Pulmonary artery endothelial cell (primary cell): ENCODE measurements at places on chromosomes 6 and 20. TPM values are rescaled to one million over a fixed set of nuclear protein-coding genes. Genes with fewer than 3 reads are reported as not detected.

- DNase-seq, result no peak
Observed at GRCh38 chr6:43710576-43710975, 23.0 kb upstream of the MRPS18A start.

Gene OXT
- total RNA-seq, result not detected in 2 replicates

- DNase-seq, result no peak
Observed at GRCh38 chr6:142853244-142854180, 91.5 kb downstream of the HIVEP2 start.

DNA sequence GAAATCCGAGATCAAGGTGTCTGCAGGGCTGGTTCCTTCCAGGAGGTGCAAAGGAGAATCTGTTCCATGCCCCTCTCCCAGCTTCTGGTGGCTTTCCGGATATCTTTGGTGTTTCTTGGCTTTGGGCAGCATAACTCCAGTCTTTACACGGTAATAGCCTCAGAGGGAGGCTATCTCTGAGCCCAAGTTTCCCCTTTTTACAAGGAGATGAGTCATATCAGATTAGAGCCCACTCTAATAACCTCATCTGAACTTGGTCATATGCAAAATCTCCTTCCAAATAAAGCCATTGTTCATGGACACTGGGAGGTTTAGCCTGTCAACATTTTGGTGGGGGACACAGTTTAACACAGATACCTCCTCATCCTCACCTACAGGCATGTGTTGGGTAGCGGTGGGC lies 213.7 kb downstream of the ATXN1 start:
- no peak for DNase-seq

Gene PGC
- not detected in 2 replicates for total RNA-seq

DNA sequence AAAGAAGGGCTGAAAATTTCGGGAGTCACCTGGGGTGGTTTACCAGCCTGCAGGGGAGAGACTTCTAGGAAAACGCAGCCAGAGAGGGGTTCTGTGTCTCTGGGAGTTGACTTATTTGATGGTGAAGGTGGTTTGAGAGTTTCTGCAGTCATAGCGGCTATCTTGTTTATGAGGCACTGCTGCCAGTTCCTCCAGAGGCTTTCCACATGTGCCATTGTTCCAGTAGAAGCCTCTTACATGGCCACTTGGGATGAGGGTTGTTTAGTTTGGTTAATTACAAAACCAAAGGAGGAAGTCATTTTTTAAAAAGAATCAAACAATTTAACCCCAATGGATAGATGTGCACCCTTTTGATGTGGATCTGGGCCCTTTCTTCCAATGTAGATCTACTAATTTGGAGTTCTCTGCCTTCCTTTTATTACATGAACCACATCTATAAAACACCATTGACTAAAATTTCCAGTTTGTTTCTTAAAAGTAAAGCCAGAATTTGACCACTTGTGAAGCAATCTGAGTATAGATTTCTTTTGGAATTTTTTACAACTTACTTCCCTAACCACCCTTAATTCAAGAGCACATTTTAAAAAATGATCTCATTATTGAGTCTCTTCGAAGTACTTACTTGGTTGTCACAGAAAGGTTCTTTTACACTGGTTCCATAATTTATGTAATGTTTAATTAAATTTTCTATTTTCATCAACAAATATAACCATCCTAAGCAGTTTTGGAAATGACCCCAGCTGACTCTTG lies 97.6 kb downstream of the TCP11 start:
- DNase-seq, result no peak

GRCh38 chr6:135358251-135358821 lies 139.2 kb downstream of the AHI1 start:
- DNase-seq, result no peak

GRCh38 chr20:57414867-57415592 lies 23.8 kb downstream of the RBM38 start:
- DNase-seq, result no peak

DNA sequence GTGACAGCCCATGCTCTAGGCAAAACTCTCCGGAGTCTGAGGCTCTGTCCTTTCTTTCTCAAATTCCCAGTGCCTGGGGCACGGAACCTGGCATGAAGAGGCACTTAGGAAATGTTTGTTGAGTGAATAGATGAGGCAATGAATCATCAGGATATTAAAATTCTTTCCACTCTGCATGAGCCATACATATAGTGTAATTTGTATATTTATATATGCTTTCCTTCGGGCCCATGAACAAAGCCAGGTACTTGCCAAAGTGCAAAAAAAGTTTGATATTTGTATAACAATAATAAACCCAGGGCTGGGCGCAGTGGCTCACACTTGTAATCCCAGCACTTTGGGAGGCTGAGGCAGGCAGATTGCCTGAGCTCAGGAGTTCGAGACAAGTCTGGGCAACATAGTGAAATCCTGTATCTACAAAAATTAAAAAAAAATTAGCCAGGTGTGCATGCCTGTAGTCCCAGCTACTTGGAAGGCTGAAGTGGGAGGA lies 212.3 kb upstream of the ZNF217 start:
- DNase-seq, result no peak

DNA sequence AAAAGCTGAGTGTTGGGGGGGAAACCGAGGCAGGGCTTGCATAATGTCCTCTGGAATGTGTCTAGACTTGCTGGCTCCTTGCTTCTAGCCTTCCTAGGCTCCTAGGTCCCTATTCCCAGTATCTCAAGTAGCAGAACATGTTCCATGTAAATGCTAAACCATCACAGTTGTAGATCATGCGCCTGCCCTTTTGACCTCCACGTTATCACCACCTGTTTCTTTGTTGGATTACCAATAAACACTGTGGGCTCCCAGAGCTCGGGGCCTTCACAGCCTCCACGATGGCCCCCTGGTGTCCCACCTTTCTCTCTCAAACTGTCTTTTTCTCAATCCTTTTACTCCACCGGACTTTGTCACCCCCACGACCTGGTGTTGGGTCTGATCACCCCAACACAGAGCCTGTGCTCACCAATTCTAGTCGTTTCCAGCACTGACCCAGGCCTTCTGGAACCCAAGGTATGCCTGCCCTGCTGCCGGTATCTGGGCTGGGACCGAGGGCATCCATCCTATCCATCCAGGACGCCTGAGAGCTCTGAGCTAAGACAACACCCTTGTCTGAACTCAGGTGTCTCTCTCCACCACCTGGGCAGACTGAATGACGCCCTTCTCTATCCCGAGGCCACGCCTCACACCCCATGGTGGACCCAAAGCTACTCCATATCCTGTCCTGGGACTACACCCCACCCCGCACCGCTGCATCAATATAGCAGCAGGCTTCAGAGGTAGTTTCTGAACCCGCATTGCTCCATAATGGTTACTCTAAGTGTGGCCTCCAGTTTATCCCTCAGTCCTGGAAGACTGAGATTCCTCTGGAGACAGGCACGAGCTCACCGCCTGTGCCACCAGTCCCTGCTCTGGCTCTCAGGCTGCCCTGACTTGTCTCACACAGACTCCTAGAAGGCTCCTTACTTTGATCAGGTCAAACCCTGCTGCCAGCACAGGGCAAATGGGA lies 9.3 kb upstream of the PRR18 start:
- no peak for DNase-seq

DNA sequence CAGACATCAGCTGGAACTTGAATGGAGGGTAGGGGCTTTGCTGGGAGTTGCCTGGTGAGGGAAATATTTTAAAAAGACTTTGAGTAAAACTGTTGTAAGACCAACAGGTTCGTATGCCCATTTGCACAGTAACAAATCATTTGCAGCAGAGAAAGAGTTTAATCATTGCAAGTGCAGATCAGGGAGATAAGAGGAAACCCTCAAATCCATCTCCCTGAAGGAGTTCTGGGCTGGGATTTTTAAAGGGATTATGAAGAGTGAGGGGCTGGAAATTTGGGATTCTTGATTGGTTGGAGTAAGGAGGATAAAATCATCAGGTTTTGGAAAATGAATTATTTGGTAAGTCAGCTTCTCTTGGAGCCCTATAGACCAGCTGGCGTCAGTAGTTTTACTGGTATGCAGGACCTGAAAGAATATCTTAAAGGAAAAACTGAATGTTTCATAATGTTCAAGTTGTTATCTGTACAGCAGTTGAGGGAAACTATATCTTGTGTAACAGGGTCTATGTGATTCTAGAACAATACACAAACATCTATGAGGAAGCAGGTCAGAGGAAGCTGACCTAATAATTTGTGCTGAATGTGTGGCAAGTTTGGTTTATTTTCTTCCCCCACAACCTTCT lies 295.5 kb downstream of the PLCB1 start:
- DNase-seq, result peak; percentile 11

DNA sequence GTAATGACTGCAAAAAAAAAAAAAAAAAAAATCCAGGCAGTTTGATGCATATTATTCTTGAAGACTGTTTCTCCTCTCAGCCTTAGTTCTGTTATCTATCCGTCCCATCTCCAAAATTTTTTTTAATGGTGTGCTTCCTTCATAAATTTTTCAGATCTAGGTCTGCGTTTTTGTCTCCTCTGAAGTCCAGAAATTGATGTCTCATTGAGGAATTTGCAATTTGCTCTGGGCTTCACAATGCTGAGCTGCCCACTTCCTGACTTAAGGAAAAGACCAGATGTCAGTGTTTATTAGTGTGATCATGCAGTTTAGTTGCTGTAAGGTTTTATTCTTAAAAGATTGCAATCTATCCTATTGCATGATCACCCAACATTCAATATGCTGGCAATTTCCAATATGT lies 297.6 kb downstream of the ZNF217 start:
- DNase-seq, result no peak

GRCh38 chr6:170049641-170050561 lies 241.0 kb downstream of the DLL1 start:
- no peak for DNase-seq

DNA sequence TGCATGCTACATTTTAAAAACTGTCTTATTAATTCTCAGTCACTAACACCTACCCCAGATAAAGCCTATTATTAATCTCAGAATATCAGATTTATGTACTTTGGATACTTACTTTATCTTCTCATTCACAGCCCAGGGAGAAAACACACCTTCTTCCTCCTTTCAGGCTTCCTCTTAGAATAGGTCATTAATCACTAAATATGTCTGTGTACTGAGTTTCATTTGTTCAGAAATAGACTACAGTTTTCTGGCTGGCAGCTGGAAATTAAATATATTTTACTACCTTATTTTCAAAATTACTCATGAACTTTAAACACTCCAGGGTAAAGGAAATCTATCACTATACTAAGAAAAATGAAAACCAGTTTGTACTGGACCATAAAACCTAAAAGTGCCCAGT lies 147.7 kb upstream of the DST start:
- DNase-seq, result no peak

- DNase-seq, result no peak
Observed at GRCh38 chr6:5656226-5656625, 350.5 kb downstream of the NRN1 start.

DNA sequence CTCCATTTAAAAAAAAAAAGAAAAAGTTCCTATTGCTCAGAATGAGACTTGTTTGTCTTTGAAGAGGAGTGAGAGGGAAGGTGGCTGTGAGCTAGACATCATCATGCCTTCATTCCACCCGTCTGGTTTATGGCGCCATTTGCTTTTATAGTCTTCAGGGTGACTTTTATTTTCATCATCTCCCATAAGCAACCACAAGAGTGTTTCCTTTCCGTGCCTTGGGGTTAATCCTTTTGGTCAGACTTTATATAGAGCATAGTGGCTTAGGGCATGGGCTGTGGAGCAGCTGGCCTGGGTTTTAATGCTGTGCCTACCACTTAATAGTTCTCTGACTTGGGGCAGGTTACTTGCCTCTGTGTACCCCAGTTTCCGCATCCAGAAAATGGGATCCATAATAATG lies 77.8 kb downstream of the RREB1 start:
- no peak for DNase-seq

DNA sequence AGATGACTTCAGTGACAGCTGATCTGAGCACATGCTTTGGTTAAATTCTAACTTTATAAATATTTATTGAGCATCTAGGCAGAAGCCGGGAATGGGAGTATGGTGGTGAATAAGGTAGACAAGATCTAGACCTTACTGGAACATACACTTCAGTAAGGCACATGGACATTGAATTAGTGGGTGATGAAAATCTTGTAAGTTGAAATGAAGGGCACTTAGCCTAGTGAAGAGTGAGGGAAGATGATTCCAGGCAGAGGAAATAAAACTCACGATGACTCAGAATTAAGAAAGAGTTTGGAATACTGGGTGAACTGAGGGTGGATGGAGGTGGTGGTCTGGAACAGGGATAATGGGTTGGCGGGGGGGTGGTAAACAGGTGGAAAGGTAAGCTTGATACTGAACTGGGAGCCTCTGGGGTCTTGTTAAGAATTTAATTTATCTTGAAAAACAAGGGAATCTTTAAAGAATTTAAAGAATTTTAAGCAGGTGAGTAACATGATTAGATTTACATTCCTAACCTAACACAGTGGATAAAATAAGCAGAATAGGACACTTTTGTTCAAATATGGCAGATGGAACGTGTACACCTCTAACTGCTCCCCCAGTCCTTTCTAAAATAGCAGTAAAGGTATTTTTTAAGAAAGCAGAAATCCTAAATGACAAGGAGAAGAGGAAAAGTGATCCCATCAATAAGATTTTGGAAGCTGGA lies 75.2 kb upstream of the ARHGAP18 start:
- no peak for DNase-seq

Gene EPPIN
- total RNA-seq, result not detected in 2 replicates

DNA sequence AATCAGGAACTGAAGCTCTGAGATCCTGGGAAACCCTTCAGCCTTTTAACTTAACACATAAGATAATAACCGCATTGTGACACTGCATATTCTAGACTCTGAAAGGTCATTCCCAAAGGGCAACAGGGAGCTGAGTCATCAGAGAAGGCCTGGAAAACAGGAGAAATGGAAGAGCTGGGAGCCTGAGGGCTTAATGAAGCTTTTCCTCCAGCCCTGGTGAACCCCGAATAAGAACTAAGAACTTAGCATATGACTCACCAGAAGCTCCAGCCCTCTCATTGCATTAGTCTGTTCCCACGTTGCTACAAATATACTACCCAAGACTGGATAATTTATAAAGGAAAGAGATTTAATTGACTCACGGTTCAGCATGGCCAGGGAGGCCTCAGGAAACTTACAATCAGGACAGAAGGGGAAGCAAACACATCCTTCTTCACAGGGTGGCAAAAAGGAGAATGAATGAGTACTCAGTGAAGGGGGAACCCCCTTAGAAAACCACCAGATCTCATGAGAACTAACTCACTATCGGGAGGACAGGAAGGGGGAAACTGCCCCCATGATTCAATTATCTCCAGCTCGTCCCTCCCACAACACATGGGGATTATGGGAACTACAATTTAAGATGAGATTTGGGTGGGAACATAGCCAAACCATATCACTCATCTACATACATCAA lies 648.5 kb downstream of the TFAP2A start:
- DNase-seq, result peak; percentile 95

GRCh38 chr20:42179768-42180167 lies 561.6 kb upstream of the CHD6 start:
- DNase-seq, result no peak

DNA sequence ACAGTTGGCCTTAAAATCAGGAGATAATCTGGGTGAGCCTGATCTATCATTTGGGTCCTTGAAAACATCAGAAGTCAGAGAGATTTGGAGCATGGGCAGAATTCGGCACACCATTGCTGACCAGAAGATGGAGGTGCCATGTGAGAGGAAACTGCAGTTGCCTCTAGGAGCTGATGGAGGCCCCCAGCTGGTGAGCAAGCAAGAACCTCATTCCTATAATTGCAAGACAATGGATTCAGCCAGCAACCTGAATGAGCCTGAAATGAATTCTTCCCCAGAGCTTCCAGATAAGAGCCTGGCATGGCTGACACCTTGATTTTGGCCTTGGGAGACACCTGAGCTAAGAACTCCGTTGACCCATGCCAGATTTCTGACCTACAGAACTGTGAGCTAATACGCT lies 76.3 kb upstream of the FYN start:
- no peak for DNase-seq
